Stimulated activated naive CD8-positive, alpha-beta T cell treated with anti-CD3 and anti-CD28 coated beads, Interleukin-15, Interleukin-2, amounts not matched to agents 100 U/mL and 50 U/mL, for 24 hours (primary cell): ENCODE measurements at places on chromosomes 7 and 10.

DNA sequence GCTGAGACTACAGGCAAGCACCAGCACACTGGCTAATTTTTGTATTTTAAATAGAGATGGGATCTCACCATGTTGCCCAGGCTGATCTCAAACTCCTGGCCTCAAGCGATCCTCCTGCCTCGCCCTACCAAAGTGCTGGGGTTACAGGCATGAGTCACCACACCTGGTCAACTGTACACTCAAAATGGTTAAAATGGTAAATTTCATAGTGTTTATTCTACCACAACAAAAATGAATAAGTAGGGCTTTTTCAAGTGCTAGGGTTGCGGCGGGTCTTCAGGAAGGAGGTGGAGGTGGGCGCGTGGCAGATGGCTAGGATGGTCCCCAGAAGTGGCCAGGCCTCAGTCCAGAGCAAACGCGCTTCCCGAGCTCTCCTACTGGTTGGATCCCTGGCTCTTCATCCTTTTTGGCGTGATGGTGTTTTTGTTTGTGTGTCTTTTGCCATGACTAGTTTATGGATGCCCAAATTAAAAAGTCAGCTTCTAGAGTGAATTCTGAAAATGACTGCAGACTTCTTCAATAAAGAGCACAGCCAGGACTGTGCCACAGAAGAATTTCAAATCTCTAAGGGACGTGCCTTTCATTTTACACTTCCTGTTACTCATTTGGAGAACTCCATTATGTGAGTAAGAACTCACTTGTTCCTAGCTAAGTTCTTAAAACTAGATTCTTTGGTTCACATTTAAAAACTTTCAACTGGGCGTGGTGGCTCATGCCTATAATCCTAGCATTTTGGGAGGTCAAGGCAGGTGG, 73.9 kb downstream of the TMEM130 start:
- DNase-seq = no peak

GRCh38 chr7:84331616-84332015, 137.0 kb upstream of the SEMA3A start:
- DNase-seq = no peak

GRCh38 chr7:2632733-2633537, 1.1 kb downstream of the TTYH3 start:
- peak; percentile 75 for DNase-seq

- no peak for DNase-seq
Measured at GRCh38 chr10:21705142-21705827, 171.3 kb downstream of the MLLT10 start.

- DNase-seq = no peak
Measured at GRCh38 chr10:28839600-28840007, 162.3 kb downstream of the BAMBI start.

- DNase-seq = no peak
Measured at GRCh38 chr10:63204667-63205391, 71.7 kb downstream of the NRBF2 start.

- peak; percentile 70 for DNase-seq
Measured at GRCh38 chr10:43137717-43138020, 576 bp upstream of the CSGALNACT2 start.

DNA sequence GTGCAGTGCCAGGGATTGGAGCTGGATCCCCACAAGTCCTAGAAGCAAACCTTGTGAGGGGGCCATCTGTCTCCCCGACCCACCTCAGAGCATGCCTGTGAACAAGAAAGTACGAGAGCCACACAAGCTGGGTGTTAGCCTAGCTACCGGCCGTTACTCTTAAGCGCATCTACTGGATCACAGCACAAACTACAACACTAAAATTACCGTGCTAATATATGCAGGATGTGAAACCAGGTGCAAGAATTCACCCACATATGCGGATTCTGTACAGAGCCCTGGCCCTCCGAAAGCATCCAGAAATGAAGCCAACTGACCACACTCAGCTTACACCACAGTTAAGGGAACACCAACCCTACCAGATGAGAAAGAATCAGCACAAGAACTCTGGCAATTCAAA, 16.0 kb upstream of the PRSS1 start:
- DNase-seq = no peak
